T follicular helper cell (primary cell): ENCODE measurements at places on chromosomes 2 and 18.

DNA sequence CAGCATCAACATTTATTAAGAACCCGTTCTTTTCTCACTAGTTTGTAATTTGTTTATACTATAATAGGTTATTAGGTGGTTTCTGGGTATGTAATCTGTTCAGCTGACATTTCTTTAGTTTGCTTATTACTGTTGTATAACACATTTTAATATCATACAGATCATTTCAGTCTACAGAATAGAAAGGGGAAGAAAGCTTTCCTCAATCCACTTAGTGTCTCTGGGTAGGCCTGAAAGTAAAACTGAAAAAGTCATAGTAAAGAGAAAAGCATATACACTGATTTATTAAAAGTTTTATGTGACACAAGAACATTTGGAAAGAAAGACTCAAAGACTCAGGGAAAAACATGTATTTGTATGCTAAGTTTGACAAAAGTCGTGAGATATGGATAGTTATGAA lies 16.8 kb upstream of the KCNJ3 start:
- no peak for DNase-seq

- DNase-seq = no peak
Measured at GRCh38 chr18:10453806-10454680, at the start of gene APCDD1. Gene APCDD1, plus strand, starts transcription at chr18:10454635. Its CDS starts 347 bp downstream, at chr18:10454982.

- no peak for DNase-seq
Measured at GRCh38 chr18:51048190-51048589, 18.2 kb downstream of the SMAD4 start.

DNA sequence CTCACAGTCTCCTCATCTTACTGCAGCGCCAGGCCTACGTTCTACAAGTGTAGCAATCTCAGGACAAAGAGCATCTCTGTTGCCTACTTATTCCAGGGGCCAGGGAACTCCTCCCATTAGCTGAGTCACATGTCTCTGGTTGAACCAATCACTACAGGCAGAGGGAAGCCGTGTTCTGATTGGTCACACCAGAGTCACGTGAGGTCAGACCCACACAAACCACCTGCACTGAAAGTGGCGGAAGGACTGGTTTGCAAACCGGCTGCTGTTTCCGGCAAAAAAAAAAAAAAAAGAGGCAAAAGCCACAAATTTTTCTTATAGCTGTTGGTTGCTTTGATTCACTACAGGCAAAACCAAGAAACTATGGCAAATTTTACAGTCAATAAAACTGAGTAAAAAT lies 21.9 kb upstream of the USP14 start:
- no peak for DNase-seq

DNA sequence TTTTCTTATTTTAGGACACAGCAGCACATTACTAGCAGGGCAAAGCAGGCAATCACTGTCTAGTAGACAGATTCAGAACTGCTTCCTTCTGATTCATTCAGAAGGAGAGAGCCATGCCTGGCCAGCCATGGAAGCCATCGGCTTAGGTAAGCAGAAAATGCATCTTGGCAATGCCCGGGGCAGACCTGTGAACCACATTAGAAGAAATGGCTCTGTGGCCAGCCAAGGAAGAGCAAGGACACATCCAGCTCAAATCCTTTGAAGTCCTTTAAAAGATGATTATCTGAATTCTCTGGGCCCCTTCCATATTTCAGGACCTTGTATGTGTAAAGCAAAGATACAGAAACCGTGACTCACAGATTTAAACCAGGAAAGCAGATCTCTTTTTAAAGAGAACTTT lies 227.4 kb downstream of the PID1 start:
- DNase-seq = no peak

DNA sequence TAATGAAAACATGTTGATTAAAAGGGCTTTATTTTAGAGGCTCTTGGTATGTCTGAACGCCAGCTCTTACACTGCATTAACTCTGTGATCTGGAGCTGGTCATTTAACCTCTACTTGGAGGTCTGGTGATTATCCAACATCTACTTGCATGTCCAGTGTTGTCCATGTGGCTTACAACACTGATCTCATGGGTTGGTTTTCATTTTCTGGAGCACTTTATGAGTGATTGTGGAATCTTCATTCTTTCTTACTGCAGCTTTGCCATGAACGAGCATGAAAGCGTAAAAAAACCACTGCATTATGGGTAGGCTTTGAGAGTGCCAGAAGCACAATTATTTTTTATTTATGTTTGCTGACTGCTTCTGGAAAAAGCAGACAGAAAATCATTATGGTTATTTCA lies 4.8 kb downstream of the CCDC195 start:
- DNase-seq = no peak

GRCh38 chr2:169260246-169260645 lies 102.1 kb downstream of the LRP2 start:
- no peak for DNase-seq
